ENCODE measurements at places on chromosomes 4 and X.

GRCh38 chr4:65911720-65912119 is 241.4 kb upstream of the EPHA5 start:
- DNase-seq: no peak

DNA sequence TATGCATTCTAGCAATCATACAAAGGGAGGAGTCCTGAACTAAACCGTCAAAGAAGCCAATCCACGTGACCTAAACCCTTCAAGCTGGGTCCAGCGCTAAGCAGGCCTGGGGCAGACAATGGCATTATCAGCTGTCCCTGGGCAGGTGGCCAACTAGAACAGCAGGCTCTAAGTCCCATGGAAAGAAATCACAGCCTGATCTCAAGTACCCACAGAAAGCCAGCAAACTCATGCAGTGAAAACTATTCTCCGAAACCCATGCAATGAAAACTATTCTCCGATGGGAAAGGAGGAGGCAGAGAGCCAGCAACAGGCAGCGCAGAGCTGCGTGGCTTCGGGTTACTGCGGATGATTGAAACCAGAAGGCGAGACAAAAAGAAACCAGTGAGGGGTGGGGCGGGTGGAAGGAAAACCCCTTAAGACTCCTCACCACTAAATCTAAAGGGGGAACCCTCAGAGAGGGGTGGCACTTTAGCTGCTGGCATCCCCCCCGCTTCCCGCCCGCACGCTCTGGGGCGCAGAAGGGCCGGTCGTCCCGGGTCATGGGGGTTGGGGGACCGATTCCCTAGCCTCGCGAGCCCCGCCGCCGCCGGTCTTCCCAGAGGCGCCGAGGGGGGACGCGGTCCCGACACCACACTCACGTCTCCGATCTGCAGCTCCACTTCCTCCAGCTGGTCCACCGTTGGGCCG is 567 bp downstream of the C4orf46 start:
- peak; percentile 60 for DNase-seq

- no peak for DNase-seq
Measured at GRCh38 chr4:26343038-26343398, 22.2 kb downstream of the RBPJ start.

GRCh38 chr4:74327762-74328161 is 19.5 kb downstream of the EPGN start:
- no peak for DNase-seq

DNA sequence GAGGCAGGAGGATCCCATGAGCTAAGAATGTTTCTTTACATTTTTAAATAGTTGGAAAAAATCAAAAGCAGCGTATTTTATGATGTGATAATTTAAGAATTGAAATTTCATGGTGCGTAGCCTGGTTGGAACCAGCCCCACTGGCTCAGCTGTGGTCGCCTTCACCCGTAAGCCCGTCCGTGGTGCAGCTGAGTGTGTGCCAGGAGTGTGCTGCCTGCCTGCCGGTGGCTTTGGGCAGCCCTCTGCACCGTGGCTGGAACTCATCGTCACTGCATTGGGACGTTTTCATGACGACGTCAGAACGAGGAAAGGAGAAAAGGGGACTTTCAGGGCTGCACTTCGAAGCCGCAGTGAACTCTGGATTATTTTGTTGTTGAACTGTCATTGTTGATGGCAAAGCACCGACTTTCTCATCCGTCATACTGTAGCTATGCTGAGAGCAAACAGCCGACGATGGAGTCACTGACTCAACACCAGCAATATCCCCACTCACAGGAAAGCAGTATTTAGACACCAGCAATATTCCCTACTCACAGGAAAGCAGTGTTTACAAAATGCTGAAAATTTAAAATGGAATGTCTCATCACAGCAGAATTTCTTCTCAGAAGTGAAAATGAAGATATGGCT is 35.1 kb downstream of the PCGF3 start:
- no peak for DNase-seq

DNA sequence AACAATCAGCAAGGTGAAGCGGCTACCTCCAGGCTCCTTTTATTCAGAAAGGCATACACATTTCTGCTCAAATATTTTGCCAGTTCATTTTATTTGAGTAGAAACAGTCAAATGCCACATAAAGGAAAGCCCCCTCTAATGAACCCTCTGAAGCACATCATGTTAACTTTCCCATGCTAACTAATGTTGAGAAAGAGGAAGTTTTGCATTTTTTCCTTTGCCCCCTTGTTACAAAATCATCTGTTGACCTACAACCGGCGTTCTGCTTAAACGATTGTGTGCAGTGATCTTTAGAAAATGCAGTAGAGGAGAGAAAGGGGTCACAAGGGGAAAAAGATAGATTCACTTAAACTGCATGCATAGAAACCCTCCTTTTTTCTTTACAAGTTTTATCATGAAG is 25.2 kb upstream of the ATXN3L start:
- DNase-seq: no peak

- DNase-seq: no peak
Measured at GRCh38 chrX:10233173-10233572, 76.4 kb downstream of the CLCN4 start.

- DNase-seq: no peak
Measured at GRCh38 chrX:100647095-100647494, 3.1 kb downstream of the SRPX2 start.

Data from T-cell (primary cell).